Heart right ventricle (tissue), 16 donors: ENCODE measurements at places on chromosomes 2 and 18.

DNA sequence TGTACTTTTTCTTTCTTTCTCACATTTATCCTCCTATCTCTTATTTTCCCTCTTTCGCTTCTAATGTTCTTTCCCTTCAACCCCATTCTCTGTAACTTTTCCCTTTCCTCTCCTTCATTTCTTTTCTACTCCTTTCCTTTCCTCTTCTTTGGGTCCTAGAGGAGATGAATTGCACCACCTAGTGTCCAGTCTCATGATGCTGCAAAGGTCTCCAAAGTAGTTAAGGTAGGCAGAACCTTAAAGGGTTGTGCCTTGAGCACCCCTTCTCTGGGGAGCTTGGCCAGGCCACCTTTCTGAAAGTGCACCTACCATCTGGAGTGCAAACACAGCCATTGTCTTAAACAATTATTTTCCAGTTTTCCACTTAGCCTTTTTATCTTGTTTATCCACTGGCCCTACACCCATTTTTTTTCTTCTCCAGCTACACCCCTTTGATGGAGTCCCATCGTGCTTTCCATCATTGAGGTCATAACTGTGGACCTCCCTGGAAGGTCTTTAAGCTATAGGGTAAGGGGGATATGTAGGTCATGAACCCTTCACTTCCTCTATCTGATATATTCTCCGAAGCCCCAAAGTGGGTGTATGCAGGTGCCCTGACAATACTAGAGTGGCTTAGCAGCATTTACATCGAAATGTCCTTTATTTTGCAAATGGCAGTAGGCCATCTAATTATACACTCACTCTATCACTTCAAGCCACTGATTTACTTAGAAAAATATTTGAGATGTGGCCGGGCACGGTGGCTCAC, 155.9 kb downstream of the ESCO1 start:
- DNase-seq = no peak

GRCh38 chr2:224884188-224884587, 158.1 kb downstream of the DOCK10 start:
- no peak for DNase-seq

DNA sequence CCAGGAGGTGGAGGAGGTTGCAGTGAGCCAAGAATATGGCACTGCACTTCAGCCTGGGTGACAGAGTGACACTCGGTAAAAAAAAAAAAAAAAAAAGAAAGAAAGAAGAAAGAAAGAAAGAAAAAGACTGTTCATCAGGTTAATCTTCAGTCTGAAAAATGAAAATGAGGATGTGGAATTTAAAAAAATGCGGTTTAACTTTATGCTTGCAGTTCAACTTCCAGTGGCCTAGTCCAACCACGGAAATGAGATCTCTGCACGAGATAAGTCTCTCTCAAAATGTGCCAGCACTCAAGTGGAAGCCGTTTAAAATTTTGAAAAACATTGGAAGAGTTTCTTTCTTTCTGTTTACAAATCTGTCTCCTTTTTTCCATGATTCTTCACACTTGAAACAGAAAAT, 112.1 kb downstream of the DOCK10 start:
- DNase-seq = no peak

- no peak for DNase-seq
Observed at GRCh38 chr2:230925879-230926765, 1.1 kb upstream of the GPR55 start.

DNA sequence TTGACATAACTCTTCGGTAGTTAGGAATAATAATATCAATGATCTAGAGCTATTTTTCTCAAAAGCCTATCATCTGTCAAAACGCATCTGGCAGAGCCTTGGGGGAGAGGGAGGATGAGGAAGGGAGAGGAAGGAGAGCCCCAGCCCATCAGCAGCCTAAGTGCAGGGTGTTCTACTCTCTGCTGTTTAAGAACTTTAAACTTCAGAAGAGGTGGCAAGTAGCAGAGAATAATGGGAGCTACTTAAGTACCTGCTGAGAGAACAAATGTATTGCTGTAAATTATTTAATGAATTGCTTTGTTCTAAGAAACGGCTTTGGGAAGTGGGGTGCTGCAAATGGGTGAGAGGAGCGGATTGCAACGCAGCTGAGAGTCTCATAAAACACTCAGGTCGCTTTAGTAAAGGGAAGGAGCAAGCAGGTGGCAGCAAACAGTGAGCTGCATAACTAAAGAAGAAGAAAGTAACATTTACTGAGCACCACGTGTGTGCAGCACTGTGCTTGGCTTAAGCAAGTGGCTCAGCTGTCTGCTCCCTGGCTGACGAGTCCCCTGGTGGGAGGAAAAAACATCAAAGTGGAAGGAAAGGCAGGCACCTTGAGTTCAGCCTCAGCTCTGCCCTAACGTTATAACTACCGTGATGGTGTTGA, 26.3 kb upstream of the SH3RF3 start:
- DNase-seq = no peak

DNA sequence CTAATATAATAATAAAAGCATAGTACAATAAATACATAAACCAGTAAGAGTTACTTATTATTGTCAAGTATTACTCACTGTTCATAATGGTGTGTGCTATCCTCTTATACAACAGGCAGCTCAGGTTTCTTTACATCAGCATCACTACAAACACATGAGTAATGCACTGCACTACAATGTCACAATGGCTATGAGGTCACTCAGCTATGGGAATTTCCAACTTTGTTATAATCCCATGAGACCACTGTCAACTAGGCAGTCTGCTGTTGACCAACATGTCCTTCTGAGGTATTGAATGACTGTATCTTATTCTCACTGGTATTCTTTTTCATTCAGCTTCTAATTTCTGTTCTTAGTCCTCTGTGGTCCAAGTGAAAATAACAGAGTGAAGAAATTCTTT, 250.4 kb upstream of the DSEL start:
- no peak for DNase-seq

GRCh38 chr2:238741277-238741676, 106.6 kb upstream of the TWIST2 start:
- DNase-seq = no peak

DNA sequence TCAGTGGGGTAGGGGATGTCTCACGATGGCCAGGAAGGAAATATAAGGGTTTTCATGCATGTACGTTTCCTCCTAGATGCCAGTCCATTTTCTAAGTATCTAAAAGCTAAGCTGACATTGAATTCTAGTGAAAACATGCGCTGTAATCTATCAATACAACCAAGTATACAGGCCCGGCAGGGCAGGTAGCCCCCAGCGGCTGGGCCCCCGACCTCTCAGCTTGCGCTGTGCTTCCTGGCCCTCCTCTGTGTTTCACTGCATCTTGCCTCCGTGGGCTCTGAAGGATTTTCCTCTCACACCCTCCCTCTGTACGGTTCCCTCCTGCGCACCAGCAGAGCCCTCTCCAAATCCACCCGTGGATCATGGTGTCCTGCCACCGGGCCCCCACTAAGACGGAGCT, 524.8 kb downstream of the ZNF516 start:
- no peak for DNase-seq

DNA sequence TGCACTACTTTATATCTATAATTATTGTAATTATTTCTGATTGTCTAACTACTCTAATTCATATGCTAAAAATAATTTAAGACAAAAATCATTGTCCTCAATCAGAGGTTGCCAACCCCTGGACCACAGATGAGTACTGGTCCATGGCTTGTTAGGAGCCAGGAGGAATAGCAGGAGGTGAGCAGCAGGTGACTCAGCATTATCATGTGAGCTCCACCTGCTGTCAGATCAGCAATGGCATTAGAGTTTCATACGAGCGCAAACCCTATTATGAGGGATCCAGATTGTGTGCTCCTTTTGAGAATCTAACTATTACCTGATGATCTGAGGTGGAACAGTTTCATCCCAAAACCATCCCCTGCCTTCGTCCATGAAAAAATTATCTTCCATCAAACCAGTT, 1434.4 kb downstream of the LRP1B start:
- DNase-seq = no peak

GRCh38 chr2:202944408-202944807, 32.3 kb downstream of the CARF start:
- no peak for DNase-seq

DNA sequence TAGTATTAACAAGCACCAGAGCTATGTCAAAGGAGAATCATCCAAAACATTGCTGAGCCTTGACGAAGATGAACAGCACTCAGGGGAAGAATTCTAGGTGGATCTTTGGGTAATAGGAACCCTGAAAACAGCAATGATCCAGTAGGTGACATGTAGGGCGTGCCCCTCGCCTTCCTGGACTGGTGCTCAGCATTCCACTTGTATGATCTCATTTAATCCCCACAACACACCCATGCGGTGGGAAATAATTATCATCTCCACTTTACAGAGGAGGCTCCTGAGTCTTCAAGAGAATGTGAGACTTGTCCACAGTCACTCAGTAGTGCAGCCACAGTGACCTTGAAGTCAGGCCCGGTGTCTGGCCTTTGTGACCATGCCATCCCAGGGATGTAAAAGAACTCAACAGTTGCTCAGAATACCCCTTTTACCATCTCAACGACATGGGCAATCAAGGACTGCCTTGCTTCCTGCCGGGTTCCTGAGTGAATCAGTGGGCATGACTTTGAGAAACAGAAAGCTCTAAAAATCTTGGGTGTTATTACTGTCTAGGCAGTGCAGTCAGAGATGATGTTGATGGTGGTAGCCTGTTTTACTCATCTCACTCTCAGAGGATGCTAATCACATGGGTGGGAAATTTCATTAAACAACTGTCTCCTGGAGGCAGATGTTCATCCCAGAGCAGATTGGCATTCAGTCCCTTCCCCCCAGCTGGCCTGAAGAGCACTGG, 161.6 kb downstream of the BCL11A start:
- DNase-seq = no peak

DNA sequence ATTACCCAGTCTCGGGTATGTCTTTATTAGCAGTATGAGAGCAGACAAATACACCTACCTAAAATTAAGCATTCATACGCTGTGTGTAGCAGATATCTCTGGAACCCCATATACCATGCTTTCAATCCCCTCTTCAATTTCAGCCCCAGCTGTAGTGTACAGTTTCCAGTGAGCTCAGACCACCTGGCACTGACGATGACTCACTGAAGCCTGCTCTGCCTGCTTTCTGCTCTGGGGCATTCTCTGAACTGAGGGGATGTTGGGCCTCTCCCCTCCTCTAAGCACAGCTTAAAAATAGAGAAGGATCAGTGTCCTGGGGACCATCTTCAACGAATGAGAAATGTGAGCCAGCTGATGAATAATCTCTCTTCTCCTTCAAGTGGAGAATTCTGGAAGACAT, 8.7 kb upstream of the CCL20 start:
- DNase-seq = no peak

DNA sequence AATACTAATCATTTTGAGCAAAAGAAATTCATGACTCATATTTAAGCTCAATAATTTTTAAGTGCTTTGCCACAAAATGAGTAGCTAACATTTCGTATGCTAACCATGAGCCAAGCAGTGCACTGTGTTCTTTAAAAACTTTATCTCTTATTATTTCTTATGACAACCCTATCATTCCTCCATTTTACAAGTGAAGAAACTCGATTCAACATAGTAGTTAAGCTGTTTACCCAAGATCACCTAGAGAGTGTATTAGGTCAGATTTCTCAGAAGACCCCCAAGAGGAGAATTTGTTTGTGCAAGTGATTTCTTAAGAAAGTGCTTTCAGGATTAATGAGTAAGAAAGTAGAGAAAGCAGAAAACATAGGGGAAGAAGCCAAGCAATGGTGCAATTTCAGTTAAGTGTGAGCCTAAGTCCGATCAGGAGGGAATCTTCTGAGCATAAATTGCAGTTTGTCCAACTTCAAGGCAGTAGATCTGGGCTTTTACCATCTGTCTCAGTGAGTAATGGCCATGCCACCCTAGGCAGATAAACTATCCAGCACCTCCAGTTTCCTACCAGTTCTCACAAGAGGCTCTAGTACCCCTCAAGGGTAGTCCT, 202.7 kb downstream of the SCG2 start:
- no peak for DNase-seq

DNA sequence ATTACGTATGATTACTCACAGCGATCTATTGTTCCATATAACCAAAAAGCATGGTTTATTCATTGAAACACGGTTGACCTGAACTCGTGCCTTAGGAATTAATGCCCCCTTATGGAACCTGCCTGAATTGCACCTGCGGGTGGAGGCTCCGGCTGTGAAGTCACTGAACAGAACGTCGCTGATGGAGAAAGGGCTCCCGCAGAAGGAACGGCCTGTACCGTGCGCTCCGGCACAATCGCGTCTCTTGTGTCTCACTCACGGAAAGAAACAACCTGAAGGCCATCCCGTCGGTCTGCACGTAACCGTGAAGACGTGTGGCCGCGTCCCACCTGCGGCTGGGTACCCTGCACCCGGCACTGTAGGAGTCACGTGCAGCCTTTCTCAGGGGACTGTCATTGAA, 133.1 kb downstream of the NFATC1 start:
- peak; percentile 69 for DNase-seq

- no peak for DNase-seq
Observed at GRCh38 chr2:64696636-64697035, 42.9 kb upstream of the SERTAD2 start.

DNA sequence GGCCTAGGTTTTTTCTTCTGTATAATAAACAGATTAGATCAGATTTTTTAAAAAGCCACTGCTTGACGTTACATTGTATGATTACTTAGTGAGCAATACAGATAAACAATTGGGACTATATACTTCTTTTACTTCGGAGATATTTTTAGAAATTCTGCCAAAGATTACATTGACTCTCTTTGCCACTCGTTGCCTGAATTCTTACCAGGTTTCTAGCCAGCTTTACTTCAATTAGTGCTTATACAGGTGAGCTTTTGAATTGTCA, 156.6 kb downstream of the HAUS1 start:
- DNase-seq = no peak

DNA sequence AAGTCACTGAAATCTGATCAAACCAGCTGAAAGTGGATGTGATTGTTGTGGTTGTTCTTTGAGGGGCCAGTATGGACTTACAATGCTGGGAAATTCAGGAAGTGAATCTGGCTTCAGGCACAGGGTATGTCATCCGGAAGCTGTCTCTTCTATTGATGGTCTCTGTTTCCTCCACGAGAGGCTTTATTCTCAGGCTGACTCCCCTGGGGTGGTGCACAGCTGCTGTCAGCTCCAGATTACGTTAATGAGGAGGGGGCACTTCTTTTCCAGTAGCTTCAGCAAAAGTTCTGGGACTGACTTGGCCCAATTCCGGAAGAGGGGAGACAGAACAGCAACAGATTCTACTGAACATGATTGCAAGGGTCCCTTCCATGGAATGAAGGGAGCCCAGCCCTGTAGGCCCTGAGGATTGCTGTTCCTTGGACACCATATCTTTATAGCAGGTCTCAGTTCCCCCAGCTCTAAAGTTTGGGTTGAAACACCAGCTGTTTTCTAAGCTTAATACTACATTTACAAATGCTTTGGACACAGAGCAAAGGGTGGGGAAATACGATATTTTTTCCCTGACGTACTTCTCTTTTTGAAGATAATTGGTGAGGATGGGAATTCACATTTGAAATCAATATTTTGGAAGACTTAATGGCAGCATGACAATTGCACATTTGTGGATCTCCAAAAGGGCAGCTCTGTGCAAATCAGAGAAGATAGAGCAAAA, 400.9 kb downstream of the TSN start:
- no peak for DNase-seq

DNA sequence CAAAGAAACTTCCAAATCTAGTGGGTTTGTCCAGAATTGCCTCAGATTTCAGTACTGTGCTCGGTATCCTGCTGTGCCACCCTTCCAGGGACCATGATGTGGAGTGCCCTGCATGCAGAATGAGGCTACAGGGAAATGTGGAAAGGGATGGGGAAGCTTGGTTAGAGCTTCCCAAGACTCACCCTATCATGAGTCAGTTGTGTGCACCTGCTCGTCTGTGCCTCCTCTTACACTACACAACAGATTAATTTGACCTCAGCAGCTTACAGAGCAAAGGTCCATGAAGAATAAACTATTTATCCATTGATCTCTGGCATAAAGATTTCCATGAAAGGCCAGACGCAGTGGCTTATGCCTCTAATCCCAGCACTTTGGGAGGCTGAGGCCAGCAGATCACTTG, 21.3 kb upstream of the NCK2 start:
- no peak for DNase-seq
